ENCODE measurements at places on chromosomes 4 and X.
A peak's percentile ranks its signal among the peaks of the same experiment; 100 is the strongest.

DNA sequence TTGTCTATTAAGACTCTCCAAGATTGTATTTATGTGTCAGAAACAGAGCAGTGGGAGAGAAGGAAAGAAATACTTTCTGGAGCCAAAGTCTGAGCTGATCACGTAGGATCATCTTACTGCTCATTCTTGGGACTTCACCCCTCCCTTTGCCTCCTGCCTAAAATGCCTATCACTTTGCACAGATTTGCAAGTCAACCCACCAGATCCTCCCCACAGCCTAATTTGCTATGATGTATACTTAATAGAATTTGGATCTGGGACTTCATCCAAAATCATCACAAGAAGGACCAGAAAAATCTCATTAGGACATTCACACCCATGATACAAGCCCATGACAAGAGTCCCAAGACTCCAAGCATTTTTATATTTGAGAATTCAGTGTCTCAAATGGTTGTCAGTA is 290.2 kb downstream of the FBXW7 start:
- no peak for DNase-seq

GRCh38 chr4:149345424-149345823 is 470.2 kb downstream of the IQCM start:
- DNase-seq, result no peak

GRCh38 chr4:54016504-54016903 is 47.9 kb downstream of the CHIC2 start:
- peak; percentile 76 for DNase-seq

GRCh38 chr4:156098805-156099204 is 145.1 kb upstream of the CTSO start:
- no peak for DNase-seq

- DNase-seq, result no peak
Measured at GRCh38 chrX:22800806-22801205, 199.0 kb upstream of the DDX53 start.

- DNase-seq, result no peak
Measured at GRCh38 chrX:17809273-17809672, 51.8 kb downstream of the RAI2 start.

- no peak for DNase-seq
Measured at GRCh38 chrX:107728371-107729099, 47.1 kb downstream of the TSC22D3 start.

GRCh38 chr4:16142598-16143310 is 58.9 kb upstream of the PROM1 start:
- DNase-seq, result no peak

GRCh38 chrX:20019672-20020365 is 29.0 kb upstream of the BCLAF3 start:
- no peak for DNase-seq

GRCh38 chr4:184991860-184992259 is 26.4 kb upstream of the HELT start:
- DNase-seq, result no peak

GRCh38 chr4:29046781-29047180 is 1673.4 kb upstream of the PCDH7 start:
- no peak for DNase-seq

- no peak for DNase-seq
Measured at GRCh38 chrX:97215186-97215585, 331.5 kb downstream of the RPA4 start.

GRCh38 chr4:141054446-141054845 is 78.8 kb downstream of the RNF150 start:
- DNase-seq, result no peak

DNA sequence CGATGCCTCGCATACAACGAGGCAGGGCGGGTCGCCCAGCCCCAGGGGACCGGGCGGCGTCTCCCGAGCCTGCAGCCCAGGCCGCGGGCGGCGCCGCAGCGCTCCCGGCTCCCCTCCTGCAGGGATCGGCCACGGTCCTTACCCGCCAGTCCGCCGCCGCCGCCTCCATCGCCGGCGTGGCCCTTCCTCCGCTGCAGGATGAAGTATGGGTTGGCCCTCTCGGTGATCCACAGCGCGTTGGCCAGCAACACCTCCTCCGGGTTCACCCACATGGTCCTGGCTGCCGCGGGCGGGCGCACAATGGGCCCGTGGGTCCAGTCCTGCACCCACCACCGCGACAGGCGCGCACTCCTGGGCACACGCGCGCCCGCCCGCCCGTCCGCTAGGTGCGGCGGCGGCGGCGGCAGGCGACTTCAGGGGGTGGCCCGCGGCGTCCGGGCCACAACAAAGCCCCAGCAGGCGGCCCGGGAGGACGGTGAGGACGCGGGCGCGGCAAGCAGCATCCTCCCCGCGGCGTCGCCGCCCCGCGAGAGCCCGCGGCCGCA is 339 bp downstream of the TBC1D9 start:
- DNase-seq, result no peak

GRCh38 chrX:858542-859078 is 228.0 kb downstream of the SHOX start:
- no peak for DNase-seq

DNA sequence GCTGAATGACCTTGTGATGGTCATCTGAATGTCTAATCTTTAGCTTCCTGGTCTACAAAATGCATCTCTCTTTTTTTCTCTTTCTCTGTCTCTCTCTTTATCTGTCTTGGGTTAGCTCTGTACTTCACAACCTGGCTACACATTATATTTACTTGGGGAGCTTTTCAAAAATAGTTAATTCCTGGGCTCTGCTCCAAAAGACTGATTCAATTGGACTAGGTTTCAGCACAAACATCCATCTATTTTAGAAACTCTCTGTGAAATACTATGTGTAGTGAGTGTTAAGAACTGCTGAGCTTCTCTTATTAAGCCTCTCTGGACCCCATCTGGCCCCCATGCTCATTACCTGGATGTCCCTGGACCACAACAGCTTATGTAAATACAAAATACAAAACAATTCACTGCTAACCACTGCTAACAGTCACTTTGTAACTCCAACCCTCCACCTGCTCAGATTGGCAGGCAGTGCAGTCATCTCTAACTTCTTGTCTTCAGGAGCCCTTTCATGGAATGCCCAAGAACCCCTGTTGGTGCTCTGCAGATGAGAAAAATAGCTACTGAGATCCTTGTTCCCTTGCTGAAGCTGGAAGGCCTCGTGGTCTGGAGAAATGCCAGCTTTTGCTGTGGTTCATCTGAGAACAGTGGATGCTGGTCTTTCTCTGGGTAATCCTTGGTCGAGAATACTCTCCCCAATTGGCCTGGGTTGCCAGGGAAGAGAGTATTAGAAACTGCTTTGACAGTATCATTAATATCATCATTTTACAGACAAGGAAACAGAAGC is 14.8 kb upstream of the BOD1L1 start:
- peak; percentile 2 for DNase-seq

- no peak for DNase-seq
Measured at GRCh38 chr4:26206339-26206738, 114.5 kb upstream of the RBPJ start.

GRCh38 chr4:30821859-30822612 is 101.9 kb downstream of the PCDH7 start:
- DNase-seq, result peak; percentile 1

DNA sequence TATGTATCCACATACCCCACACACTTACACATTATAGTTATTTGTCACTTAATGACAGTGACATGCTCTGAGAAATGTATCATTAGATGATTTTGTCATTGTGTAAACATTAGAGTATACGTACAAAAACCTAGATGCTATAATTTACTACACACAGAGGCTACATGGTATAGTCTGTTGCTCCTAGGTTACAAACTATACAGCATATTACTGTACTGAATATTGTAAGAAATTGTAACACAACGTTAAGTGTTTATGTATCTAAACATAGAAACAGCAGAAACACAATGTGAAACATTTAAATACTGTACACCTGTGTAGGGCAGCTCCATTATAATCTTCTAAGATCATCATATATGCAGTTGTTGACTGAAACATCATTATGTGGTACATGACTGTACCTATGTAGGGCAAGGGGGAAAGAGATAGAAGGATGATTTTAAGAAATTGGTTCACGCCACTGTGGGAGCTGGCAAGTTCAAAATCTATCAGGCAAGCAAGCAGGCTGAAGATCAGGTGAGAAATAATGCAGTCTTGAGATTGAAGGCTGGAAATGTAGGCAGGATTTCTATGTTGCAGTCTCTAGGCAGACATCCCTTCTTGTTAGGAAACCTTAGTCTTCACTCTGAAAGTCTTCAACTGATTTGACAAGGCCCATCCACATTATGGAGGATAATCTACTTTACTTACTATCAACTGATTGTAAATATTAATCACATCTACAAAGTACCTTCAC is 78.0 kb upstream of the CPEB2 start:
- DNase-seq, result no peak

- no peak for DNase-seq
Measured at GRCh38 chr4:88390128-88390527, 11.5 kb downstream of the HERC6 start.
